ENCODE measurements at places on chromosomes 2 and 18.

DNA sequence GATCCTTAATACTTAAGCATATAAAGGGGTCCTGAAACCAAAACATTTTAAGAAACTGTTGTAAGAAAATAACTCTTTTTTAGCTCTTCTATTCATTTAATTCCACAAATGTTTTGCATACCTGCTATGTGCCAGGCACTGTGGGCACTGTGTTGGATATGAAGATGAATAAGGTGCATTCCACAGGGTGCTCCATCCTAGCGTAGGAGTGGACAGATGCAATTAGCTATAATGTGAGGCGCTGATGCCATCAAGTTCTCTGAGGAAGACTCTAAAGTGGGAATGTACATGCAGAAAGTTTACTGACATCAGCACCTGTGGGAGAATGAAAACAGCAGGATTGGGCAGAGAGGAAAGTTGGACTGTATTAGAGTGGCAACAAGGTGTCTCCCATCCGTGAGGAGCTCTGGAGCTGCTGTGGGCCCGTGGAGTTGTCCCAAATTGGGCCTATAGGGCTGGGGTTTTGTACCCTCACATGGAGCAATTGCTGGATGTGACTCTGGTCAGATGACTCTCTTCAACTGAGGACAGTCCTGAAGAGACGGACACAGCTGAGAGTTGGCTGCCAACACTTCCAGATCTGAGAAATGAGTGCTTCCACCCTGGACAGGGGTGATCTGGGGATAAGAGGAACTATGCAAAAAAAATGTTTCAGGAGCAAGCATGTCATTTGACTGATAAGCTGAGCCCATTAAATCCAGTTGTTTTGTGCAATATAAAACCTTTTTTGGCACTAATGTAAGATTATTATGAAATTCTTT lies 22.3 kb downstream of the CD8A start:
- no peak for DNase-seq

DNA sequence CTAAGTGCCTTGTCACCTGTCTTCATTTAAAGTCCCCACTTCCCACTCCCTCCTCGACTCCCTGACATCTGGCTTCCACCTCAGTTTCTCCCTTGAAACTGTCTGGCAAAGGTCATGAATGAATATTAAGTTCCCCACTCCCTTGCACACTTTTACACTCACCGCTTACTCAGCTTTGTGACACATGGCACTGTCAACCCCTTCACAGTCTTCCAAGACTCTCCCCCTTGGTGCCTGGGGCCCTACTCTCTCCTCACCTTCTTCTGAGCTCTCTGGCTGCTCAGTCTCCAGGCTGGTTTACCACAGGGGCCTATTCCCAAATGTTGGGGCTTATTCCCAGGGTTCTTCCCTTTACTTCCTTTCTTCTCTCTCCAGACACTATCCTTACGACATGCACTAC lies 17.9 kb upstream of the PTPN4 start:
- no peak for DNase-seq

DNA sequence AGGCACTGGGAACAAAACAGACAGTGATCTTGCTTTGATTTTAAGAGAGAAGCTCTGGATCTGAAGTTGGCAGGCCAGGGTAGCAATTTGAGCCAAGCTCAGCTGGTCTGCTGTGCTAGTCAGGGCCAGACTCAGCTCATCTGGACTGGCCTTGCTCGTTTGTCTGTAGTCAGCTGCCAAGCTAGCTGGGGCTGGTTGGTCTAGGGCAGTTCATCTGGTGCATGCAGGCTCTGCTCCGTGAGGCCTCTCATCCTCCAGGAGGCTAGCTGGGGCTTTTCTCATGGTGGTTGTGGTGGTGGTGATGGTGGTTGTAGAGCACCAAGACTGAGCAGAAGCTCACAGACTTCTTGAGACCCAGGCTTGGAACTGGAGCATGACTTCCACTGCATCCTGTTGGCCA lies 10.3 kb downstream of the FBLN7 start:
- no peak for DNase-seq

- no peak for DNase-seq
Observed at GRCh38 chr2:200810252-200810997, 1.3 kb upstream of the BZW1 start.

DNA sequence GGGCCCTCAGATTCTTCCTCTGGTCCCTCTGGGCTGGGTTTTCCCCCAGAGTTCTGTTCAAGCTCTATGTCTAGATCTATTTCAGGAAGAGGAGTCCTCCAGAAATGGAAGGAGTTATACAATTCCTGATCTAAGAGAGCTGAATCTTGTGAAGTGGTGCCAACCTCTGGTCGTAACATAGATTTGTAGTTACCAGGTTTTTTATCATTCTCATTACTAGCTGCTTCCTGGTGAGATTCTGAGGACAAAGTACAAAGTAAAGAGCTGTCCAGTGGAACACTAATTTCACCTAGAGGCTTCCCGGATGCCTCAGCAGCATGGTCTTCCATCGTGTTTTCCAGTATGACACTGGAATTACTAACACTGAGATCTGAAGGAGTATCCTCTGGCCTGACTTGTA lies 44.1 kb downstream of the PPP4R1 start:
- no peak for DNase-seq
